ENCODE measurements at places on chromosomes 4 and X.
A peak's percentile ranks its signal among the peaks of the same experiment; 100 is the strongest.

DNA sequence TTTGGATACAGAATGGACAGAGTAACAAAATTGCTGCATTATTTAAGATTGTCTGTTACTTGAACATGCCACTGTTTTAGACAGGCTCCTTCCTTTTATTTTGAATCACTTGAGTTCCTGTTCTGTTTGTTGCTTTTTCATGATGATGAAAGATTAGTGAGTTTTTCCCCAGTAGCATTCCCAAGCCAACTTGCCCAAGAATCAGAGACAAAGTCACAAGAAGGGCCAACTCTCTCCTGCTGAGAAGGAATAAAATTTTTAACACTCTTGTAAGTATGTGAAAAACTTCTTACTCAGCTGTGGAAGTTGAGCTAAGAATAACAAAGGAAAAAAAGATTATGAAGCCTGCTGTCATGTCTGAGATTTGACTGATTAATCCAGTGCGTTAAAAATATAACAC is 104.2 kb downstream of the KLHL8 start:
- no peak for DNase-seq

GRCh38 chr4:166169111-166169510 is 296.1 kb downstream of the TLL1 start:
- no peak for DNase-seq

DNA sequence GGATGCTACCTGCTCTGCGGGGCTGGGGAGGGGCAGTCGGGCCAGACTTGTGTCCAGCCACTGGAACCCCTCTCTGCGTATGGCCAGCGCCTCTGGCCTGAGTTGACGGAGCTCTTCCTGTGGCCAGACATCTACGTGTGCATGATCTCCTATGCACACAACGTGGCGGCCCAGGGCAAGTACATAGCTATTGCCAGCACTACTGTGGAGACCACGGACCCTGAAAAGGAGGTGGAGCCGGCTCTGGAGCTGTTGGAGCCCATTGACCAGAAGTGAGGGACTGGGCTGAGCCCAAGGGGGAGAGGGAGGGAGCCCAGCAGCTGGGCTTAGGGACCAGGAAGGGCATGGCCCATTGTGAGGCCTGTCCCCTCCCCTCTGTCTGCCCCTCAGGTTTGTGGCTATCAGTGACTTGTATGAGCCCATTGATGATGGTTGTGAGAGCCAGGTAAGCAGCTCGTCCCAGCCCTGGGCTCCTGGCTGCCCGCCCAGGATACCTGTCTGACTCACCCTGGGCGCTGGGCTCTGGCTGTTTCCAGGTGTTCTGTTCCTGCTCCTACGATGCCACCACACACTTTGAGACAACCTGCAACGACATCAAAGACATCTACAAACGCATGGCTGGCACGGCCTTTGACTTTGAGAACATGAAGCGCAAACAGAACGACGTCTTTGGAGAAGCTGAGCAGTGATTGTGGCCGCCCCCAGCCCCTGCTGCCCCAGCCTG is 1.8 kb upstream of the FAM50A start:
- DNase-seq = no peak

DNA sequence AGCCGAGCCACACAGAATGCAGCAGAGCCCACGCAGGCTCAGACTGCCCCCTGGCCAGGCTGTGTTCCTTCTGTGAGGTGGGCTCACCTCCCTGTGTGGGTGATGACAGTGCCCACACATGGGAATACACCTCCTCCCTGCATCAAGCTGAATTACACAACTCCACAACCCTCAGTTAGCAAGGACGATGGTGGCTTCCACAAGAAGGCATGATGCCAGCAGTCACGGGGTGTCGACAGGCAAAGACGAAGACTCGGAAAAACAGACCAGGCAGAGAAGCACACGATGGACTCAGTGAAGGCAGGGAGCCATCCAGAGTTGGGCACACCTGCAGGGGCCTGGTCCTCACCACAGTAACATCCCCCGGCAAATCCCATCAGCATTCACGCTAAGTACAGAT is 12.1 kb downstream of the LETM1 start:
- DNase-seq = no peak

DNA sequence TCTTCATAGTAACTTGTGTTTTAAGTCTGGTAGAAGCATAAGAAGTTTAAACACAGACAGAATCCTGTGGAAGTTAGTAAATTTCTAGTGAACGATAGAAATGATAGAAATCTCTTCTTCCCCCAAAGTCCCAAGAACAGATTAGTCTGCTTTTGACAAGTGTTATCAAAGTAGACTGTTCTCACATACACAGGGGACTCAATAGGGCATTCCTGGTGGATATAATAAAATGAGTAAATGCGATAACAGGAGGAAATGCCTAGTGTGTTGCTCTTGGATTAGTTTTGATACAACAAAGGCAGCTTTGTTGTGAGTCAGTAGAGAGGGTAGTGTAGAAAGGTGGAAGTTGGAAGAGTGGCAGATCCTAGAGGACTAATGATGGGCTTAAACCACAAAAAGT is 43.5 kb downstream of the CLCN3 start:
- no peak for DNase-seq

GRCh38 chrX:136714626-136715599 is 65.8 kb downstream of the ARHGEF6 start:
- no peak for DNase-seq

GRCh38 chr4:128869776-128870509 is 60.4 kb downstream of the JADE1 start:
- DNase-seq = no peak

GRCh38 chr4:118736900-118737299 is 51.7 kb downstream of the METTL14 start:
- DNase-seq = no peak

- DNase-seq = no peak
Measured at GRCh38 chrX:48938721-48939425, 18.5 kb downstream of the OTUD5 start.

- no peak for DNase-seq
Measured at GRCh38 chr4:119110121-119110520, 25.5 kb upstream of the MYOZ2 start.

- no peak for DNase-seq
Measured at GRCh38 chr4:140581078-140581477, 12.3 kb upstream of the UCP1 start.

- no peak for DNase-seq
Measured at GRCh38 chr4:147938496-147938895, 206.6 kb downstream of the ARHGAP10 start.

DNA sequence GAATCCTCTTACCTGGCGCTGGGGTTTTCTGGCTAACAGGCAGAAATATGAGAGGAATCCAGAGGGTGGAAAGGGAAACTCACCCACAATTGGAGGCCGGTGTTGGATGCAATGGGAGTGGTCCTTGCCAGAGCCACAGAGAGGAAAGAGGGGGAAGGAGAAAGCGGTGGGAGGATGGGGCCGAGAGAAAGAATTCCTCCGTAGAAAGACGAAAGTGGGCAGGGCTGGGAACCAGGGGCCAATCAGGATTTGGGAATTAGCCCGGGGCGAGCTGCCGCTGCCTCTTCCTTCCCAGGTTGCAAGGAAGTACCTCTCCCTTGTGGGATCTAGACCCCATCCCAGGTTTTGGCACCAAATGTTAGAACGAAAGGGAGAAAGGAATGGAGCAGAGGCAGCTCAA is 83.1 kb upstream of the SPIN4 start:
- DNase-seq = no peak

DNA sequence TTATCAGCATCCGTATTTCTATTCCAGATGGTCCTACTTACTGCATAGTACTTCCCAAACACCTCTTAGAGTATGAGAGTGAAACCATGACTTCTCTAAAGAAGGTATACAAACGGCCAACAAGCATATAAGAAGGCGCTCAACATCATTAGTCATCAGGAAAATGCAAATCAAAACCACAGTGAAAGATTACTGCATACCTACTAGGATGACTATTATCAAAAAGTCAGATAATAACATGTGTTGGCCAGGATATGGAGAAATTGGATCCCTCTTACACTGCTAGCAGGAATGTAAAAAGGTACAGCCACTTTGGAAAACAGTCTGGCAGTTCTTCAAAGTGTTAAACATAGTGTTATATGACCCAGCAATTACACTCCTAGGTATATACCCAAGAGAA is 215.3 kb upstream of the CXorf66 start:
- no peak for DNase-seq

GRCh38 chr4:110128472-110128919 is 69.9 kb downstream of the ELOVL6 start:
- no peak for DNase-seq

GRCh38 chr4:184400891-184401290 is 73.5 kb downstream of the IRF2 start:
- no peak for DNase-seq

DNA sequence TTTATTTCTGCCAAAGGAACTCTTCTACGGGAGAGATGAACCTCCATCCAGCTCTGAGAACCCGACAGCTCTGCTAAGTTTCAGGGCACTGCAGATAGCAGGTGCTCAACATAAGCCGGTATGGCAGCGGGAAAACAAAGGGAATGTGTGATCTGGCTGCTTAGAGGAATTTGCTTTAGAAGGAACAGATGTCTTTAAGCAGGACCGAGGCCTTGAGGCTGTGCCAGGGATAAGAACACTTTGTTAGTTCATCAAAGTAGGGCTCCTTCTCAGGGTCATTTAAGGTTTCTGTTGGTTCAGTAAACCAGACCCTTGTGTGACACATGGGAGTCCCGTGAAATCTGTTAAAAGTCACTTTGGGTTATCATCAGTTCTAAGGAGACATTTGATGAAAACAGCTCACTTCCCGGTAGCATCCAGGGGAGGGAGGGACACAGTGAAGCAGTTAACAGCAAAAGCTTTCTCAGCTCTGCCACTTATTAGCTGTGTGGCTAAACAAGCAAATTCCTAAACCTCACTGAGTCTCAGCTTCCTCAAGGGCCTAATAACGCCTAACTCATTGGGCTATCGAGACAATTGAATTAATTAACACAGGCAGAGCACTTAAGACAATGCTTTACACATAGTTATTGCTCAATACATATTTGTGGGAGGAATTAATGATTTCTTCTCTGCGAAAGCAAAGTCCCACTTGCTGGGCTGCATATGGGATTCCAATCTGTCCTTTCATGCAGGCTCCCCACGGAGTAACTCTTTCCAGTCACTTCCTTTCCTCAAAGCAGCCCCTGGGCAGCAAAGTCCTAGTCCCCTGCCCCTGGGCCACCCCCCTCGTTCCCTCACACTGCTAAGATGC is 2.9 kb upstream of the FTSJ1 start:
- DNase-seq = no peak

GRCh38 chr4:63607169-63607872 is 801.9 kb downstream of the TECRL start:
- DNase-seq = peak; percentile 11

DNA sequence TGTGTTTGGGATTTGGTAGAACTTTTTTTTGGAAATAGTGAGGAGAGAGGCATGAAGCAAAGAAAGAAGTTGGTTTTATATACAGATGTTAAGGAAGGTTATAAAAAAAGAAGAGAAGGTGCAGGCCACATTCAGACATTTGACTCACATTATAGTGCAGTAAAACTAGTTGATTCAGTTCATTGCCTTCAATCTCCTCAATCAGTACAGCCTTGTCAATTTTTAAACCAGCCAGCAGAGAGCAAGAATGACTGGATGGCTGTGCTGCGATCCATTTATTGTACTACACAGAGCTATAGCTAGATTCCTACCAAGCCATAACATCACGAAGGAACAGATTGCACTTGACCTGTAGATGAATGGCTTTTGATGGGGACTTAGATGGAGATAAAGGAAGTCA is 79.7 kb upstream of the LSM6 start:
- no peak for DNase-seq

DNA sequence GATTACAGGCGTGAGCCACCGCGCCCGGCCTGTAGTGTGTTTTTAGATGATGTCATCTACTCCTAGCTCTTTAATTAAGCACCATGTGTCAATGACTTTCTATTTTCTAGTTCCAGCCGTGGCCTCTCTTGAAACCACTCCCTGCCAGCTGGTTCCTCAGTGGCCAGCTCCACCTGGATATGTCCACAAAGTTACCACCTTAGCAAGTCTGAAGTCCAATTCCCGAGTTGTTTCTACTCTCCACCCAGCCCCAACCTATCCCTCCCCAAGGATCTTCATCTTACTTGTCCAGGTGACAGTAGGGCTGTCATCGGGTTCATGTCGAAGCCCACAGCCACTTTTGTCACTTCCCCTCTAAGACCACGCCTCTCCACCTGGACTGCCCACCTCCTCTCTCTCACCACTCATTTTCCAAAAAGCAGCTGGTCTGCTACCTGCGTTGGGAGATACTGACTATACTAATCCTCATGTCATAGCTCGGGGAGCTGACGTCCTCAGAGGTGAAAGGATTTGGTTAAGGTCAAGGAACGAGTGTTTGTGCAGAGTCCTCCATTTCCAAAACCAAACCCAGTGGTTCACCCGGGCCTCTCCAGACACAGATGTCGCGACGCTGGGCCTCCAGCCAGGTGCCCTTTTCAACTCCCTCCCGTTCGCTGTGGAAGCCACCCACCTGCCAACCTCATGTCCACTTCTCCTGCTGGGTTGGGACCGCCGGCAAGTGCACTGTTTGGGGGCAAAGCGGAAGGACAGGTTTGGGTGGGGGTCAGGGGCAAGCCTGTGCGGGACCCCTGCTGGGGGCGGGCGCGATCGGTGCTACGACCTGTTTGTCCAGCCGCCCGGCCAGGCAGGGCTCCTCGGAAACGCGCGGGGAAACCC is 704 bp downstream of the FAM3A start:
- DNase-seq = peak; percentile 42

DNA sequence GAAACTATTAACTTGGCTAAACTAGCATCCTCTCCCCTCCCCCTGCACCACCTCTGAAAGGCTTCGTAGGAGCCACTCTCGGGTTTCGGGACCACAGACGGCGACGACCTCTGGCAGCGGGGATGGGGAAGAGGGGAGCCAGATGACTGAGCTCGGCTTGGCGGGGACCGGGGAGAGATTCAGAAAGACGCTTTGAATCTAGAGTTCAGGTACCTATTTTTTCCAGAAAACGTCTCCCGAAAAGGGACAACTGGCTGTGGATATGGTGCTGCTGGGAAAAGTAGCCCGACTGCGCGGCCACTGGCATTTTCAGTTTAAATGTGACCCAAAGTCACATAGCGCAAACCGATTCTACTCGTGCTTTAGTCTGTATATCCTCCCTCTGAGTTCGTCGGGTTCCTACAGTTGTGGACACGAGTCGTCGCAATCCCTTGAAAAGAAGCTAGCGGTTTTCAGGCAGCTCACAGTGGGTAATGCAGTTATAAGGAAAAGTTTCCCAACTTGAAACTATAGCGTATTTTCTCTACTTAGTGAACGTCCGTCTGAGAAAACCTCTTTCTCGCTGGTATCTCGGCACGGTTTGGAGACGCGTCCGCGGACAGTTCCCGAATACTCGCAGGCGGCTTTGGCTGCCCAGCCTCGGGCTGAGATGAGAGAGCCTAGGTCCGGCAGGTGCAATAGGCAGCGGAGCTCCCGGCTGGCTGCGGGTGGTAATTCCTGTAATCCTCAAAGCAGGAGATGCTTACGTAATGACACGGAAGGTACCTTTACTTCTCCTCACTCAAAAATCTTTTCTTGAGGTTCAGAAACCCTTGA is 1.3 kb downstream of the PARM1 start:
- DNase-seq = peak; percentile 80

DNA sequence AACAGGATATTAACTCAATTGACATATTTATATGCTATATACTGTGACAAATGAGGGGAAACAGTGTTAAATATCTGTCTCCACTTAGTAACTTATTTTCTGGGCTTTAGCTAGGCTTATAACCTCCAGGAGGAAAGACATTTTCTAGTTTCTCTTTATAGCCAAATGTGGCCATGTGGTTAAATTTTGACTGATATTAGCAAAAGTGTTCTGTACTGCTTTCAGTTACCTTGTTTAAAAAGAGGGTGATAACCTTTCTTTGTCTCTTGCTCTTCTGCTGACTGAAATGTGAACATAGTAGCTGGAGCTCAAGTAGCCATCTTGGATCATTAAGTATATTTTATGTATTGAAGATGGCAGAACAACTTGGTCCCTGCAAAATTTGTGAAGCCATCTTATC is 253.7 kb downstream of the PDHA2 start:
- DNase-seq = no peak

- no peak for DNase-seq
Measured at GRCh38 chr4:2574009-2574408, 37.6 kb downstream of the FAM193A start.

Data from NCI-H510A treated with DMSO at 0.1 percent for 48 hours (cell line).